ENCODE measurements at places on chromosomes 16 and 17.

GRCh38 chr16:12405089-12405488 is 398.6 kb downstream of the CPPED1 start:
- DNase-seq: no peak

GRCh38 chr16:68219725-68220351 is 16.1 kb downstream of the ESRP2 start:
- no peak for DNase-seq

- no peak for DNase-seq
These were observed 62.6 kb downstream of the USP43 start for GRCh38 chr17:9707948-9708347.

DNA sequence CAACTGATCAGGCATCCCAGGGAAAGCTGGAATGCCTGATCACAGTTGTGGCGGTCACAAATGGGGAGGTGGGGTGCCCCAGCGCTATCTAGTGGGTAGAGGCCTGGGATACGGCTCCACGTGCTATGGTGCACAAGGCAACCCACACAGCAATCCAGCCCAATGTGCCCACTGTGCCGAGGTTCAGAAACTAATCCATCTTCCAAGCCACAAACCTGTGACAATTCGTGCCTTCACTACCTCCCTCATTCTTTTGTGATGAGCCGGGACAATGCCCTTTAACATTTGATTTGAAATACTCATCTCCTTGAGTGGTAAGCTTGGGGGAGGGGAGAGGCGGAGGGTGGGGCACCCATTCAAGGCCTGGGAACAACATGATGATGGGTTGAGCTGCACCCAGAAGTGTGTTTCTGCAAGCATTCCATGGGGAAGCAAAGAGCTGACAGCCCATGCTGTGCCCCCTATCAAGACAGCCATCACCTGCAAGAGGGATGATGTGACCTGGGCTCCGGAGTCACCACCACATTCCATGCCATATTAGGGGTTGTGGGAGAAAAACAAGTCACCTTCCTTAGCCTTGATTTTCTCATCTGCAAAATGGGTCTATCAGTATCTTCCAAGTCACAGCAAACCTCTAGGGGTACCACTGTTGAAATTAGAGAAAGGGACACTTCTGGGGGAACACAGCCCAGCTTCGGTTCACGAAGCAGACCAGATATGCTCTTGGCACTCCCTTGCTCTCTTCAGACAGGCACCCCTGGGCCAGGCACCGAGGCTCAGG is 3.7 kb downstream of the ELOB start:
- no peak for DNase-seq

GRCh38 chr17:45966606-45967280 is 32.3 kb upstream of the STH start:
- DNase-seq: no peak

DNA sequence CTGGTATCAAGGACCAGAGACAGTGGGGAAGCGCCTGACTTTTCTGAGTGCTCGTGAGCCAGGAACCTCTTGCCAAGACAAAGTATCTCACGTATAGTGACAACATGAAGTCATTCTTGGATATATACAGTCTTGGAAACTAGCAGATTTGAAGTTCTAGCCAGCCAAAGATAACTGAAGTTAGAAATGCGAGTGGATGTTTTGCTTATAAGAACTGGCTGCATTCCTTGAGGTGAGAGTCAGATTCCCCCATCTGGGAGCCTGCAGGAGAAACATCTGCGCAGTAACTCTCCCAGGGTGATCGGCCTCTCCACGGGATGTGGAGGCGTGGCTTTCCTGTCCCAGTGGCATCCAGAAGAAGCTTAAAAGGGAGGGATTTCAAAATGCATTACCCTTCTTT is 89.8 kb downstream of the SHISA6 start:
- DNase-seq: no peak

- DNase-seq: no peak
These were observed 34.8 kb downstream of the PEMT start for GRCh38 chr17:17556671-17557070.

- no peak for DNase-seq
These were observed 1480.2 kb upstream of the GOT2 start for GRCh38 chr16:60214311-60214710.

- DNase-seq: no peak
These were observed 30.4 kb downstream of the CCDC182 start for GRCh38 chr17:57714665-57715180.

All from CD4-positive, alpha-beta T cell (primary cell).